ENCODE measurements at places on chromosomes 4 and X.

DNA sequence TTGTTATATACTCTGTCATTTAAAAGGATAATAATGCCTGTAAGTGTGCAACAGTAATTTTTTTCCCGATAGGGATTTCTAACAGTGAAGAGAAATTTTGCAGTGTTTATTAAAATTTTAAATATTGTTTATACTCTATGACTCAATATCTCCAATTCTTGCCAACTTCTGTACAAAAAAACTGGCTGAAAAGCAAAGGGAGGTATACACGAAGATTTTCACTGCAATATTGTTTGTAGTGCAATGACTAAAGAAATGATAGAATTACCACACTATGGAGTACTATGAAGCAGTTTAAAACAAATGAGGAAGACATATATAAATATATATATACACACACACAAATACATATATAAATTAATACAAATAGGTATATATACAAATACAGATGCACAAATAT lies 187.9 kb upstream of the IL15 start:
- DNase-seq = no peak

DNA sequence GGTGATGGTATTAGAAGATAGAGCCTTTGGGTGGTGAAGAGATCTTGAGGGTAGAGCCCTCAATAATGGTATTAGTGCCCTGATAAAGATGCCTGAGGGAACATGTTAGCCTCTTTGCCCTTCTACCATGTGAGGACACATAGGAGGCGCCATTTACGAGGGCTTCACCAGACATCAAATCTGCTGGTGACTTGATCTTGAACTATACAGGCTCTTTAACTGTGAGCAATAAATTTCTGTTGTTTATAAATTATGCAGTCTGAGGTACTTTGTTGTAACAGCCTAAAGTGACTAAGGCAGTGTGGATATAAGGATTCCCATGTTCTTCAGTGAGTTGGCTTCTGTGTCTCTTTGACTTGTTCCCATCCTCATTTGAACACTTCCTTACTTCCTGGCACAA lies 11.8 kb downstream of the MOB1B start:
- no peak for DNase-seq

- DNase-seq = no peak
Observed at GRCh38 chrX:119398974-119399771, at the start of gene SLC25A43. Gene SLC25A43, plus strand, starts transcription at chrX:119399336. Its CDS starts 68 bp downstream, at chrX:119399404.

DNA sequence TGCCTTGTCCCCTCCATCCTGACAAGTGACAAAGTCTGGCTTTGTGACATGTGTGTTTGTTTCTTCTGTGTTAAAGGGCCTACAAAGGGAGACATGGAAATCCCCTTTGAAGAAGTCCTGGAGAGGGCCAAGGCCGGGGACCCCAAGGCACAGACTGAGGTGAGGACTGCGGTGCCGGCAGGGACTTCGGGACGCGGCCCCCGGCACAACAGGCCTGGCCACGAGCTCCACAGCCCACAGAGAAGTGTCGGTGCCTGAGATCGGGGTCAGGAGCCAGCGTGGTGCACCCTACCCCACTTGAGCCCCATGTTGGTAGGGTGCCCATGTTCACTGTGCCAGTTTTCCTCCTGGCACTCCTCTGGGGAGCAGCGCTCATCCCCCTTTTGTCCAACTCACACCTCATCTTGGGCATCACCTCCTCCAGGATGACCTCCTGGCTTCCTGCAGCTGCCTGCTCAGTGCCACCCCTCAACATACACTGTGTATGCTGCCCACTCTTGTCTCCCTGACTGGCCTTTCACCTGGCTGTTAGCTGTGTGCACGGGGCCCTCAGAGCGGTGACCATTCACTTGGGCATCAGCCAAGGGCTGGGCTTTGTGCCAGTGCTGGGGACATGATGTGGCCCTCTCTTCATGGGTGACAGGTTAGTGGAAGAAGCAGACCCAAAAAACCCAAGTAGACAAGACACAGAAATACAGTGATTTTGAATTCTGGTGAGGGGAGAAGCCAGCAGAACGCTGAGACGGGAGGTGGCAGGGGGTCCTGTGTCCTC lies 17.6 kb downstream of the WFS1 start:
- DNase-seq = no peak

- no peak for DNase-seq
Observed at GRCh38 chr4:44869985-44870384, 143.6 kb upstream of the GNPDA2 start.

DNA sequence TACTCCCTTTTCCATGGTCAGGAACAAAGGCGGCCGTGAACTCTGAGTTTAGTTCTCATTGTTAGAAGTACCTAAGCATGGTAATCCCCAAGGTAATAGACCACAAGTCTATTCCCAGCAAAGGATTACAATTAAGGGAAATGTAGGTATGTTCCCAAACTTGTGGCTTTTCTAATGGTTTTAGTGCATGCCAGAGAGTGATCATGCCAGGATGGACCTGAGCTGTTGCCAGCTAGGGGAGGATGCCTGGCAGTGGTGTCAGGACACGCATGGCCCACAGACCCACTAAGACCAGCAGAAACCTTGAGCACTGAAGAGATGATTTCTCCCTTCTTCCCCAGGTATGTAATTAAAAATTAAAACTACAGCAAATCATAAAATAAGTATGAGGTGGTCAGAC lies 60.8 kb downstream of the COQ2 start:
- no peak for DNase-seq

- peak; percentile 11 for DNase-seq
Observed at GRCh38 chr4:47315346-47315745, 148.2 kb downstream of the COMMD8 start.

- DNase-seq = no peak
Observed at GRCh38 chr4:96407225-96407624, 567.3 kb downstream of the PDHA2 start.

GRCh38 chr4:77877167-77877566 lies 14.5 kb downstream of the MRPL1 start:
- DNase-seq = no peak

GRCh38 chr4:168696826-168697225 lies 200.0 kb downstream of the PALLD start:
- no peak for DNase-seq

GRCh38 chrX:21939906-21940305 lies 603 bp upstream of the SMS start:
- DNase-seq = no peak

DNA sequence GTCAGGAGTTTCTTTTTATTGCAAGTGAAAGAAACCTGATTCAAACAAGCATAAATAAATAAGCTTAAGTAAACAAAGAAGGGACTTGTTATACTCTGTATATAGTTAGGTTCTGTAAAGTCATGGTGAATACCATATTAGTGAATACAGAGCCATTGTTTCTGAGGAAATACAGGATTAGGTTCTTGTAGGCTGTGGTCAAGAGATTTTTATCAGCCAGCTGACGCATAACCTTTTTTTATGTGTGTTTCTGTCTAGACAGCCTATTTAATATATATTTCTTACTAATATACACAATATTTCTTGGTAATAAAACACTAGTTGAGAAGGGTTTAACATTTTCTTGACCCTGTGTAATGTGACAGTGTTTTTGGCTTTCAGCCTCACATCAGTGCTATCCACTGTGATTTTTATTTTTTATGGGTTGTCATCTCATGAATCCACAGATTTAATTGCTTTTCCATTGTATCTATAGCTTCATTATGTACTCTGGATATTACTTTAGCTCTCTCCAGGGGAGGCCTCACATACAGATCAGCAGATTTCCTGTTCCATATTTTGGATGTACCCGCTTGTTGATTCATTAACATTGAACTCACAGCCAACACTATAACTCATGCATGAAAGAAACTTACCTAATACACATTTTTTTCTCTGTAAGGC lies 8.0 kb downstream of the HERC3 start:
- DNase-seq = peak; percentile 42

GRCh38 chr4:155047755-155048154 lies 160.7 kb upstream of the NPY2R start:
- no peak for DNase-seq

DNA sequence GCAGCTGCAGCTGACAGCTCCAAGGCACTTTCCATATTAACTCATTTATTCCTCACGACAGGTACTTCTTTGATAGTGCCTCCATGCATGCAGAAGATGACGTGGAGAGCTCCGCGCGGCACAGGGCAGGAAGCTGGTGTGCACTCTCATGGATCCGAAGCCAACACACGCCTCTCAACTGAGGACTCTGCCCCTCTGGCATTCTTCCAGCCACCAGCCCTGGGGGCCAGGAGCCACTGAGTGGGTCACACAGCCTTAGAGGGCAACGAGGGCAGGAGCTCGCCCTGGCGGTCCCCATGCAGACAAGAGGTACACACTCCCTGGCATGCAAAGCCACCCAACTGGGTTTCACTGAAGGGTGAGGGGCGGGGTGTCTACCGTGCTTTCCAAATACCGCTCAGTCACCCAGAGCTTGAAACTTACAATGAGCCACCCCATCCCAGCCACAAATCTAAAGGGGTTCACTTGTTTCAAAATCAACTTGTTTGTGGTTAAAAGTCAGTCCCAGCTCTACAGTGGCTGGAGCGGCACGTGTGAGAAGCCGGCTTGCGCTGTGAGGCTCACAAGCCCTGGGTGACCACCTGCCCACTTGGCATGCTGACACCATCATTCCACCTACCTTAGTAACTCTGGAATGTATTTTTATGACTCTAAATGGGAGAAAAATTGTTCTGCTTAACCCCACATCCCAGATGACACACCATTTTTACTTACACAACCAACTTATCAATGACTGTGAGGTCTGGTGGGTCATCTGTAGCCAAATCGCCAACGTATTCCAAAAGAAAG lies 16.2 kb downstream of the NOP14 start:
- DNase-seq = no peak

DNA sequence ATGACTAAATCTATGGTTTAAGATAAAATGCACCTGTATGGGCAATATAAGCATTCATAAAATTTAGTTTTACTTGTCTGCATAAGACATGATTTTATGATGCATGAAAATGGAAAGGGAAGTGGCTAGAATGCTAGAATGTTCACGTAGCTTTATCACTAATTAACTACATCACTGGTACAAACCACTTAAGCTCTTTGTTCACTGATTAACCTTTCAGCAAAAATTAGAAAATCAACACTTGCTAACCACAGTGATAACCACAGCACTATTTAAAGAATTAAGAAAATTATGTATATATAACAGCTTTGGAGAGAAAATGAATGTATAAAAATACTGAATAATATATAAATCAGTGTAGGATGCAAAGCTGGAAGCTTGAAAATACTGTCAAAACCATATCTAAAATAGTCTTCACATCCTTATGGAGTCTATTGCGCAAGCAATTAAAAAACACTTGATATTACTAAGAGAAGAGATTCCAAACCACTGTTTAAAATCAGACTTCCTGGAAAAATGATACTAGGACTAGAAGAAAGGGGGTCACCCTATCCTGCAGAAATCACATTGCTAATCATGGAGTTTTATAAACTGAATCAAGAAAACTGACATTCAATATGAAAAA lies 51.9 kb downstream of the EFHC2 start:
- no peak for DNase-seq

DNA sequence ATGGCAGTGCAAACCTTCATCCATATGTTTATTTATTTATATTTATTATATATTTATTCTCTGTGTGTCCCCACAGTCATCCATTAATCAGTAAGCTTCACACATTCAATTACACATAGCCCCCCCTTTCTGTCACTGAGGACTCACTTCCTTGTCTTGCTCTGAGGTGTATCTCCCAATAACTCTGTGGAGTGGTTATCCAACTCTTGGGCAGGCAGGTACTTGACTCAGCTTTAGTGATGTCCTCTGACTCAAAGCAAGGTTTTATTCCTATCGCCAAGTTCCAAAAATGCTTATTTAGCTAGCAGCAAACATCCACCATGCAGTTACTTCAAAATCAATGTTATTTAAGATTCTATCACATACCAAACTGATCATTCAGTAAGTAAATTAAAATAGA lies 25.2 kb upstream of the NDP start:
- DNase-seq = no peak

DNA sequence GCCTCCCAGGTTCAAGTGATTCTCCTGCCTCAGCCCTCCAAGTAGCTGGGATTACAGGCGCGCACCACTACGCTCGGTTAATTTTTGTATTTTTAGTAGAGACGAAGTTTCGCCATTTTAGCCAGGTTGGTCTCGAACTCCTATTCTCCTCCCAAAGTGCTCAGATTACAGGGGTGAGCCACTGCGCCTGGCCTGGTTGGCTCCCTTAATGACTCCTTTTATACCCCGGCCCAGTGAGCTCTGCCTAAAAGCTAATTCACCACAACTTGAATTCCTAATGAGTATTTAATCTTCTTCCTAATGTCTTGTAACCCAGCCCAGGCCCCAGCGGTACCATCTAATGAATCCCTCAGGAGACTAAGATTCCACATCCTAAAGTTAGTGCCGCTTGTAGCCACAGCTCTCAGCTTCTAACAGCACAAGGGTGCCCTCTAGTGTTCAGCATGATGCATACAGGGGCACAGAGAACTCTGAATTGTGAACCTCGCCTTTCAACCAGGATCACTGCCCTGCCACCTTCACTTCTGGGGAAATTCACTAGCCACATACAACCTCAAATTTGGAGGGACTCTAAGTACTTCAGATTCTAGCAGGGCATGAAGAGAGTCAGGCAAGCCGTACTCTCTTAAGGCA lies 89.5 kb downstream of the OR13H1 start:
- DNase-seq = no peak

- DNase-seq = no peak
Observed at GRCh38 chr4:168451331-168451730, 29.0 kb downstream of the DDX60L start.

DNA sequence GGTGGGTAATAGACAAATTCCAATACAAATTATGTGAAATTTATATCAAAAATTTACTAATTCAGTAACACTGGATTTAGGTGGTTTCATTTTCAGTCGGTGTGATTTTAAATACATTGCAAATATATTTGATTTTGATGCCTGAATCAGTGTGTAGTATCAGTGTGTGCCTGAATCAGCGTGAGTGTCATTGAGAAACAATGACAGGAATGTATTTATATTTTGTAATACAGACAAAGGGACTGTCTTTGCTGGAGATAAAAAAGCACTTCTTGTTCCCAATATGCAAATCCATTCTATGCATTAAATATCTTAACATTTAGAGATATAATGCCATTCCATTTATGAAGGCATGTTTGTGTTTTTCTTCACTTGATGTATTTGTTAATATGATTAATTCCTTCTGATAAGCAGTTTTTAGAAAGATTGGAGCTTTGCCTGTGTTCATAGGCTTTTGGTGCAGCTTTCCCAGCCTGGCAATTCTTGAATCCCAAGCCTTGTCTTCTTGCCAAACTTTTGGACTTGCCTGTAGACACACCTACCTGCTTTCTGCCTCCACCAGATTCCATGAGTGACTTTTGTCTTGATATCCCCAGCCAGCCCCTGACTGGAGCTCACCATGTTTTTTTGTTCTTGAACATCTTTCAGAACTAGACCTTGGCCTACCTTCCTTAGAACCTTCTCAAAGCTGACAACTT lies 243.8 kb downstream of the ADGRL3 start:
- peak; percentile 69 for DNase-seq

GRCh38 chr4:188722911-188723310 lies 583.7 kb downstream of the TRIML1 start:
- no peak for DNase-seq

DNA sequence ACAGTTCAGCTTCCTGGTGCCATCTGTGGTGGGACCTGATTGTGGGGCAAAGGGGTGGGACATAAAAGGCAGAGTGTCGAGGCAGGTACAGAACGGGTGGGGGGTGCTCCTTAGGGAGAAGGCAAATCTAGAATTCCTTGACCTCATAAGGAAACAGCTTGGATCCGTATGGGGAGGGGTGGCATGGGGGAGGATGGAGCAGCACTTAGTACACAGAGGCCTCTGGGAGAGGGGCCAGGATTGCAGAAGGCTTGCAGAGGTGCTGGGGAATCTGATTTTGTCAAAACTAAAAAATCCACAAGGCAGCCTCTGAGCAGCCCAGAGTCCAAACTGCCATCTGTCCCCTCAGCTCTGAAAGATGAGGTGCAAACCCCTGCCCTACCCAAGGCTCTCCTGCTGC lies 2.3 kb upstream of the EMD start:
- no peak for DNase-seq

All from HS-27A (cell line).